ENCODE measurements at places on chromosomes 12 and 14. TPM values are rescaled to one million over a fixed set of nuclear protein-coding genes. Genes with fewer than 3 reads are reported as not detected.

LIN7A gene
- 18.3 TPM for total RNA-seq

CACNA2D4 gene
- 1.0 TPM for total RNA-seq

PRH2 gene
- 0.30 TPM for total RNA-seq

EIF2S3B gene
- total RNA-seq: 0.30 TPM

PITPNM2 gene
- 5.1 TPM for total RNA-seq

TAS2R19 gene
- not detected for total RNA-seq

ACRBP gene
- total RNA-seq: 0.89 TPM

BCL2L14 gene
- total RNA-seq: not detected

PRIM1 gene
- 19.3 TPM for total RNA-seq

TMCC3 gene
- total RNA-seq: 0.74 TPM

CCDC197 gene
- not detected for total RNA-seq

CMTM5 gene
- total RNA-seq: 0.89 TPM

B4GALNT1 gene
- total RNA-seq: 1.7 TPM

AVPR1A gene
- total RNA-seq: not detected

SLC39A5 gene
- 0.15 TPM for total RNA-seq

LRP1 gene
- 29.8 TPM for total RNA-seq

DPPA3 gene
- total RNA-seq: not detected

MYF6 gene
- 0.45 TPM for total RNA-seq

OR2AP1 gene
- not detected for total RNA-seq

KRT77 gene
- not detected for total RNA-seq

KRT85 gene
- not detected for total RNA-seq

ESPL1 gene
- total RNA-seq: 12.4 TPM

AKAP6 gene
- total RNA-seq: 0.15 TPM

CMA1 gene
- not detected for total RNA-seq

RND1 gene
- total RNA-seq: not detected

ENDOU gene
- total RNA-seq: not detected

OASL gene
- not detected for total RNA-seq

GCH1 gene
- 1.5 TPM for total RNA-seq

LRTM2 gene
- total RNA-seq: not detected

RBP5 gene
- not detected for total RNA-seq

BAG5 gene
- total RNA-seq: 14.4 TPM

IL26 gene
- total RNA-seq: not detected

GNG2 gene
- total RNA-seq: 23.6 TPM

G2E3 gene
- 11.9 TPM for total RNA-seq

MANSC1 gene
- 2.4 TPM for total RNA-seq

Data from bronchus fibroblast of lung (primary cell).